Activated gamma-delta T cell (primary cell): ENCODE measurements at places on chromosomes 6 and 20.

DNA sequence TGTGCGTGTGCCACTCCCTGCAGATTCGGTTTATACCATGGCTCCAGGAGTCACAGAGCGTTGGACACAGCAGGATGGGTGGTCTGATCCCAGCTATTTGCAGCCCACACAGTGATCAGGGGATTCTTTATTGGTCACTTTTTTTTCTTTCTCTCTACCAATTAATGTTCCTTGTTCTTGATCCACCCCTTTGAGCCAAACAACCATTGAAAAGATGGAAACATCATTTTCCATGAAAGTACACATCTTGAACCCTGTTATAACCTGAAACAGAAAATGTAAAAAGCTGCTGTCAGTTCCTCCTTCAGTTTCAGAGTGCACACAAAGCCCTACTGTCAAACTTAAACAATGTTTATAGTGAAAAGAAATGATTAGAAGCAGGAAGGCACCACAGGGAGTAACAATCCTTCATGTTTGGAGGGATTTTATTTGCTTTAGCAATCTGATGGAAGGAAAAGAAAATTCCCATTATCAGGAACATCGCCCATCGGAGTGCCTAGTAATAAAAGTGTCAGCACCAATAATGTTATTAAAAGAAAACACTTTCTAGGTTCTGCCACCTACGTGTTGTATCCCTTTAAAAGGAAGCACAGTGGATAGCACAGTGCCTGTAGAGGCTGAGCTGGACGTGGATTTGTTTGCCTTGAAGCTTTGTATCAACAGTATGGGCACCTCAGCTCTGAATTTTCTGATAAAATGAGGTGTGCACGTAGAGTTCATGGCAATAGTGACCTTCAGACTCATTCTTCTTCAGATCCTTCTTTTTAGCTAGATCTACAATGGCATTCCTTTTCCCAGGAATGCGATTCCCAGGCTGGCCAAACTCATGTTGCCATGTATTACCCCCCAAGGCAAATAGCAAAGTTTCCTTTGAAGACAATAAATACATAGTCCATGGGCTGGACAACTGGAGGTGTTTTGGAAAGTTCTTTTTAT is 16.1 kb upstream of the THBD start:
- DNase-seq = no peak

DNA sequence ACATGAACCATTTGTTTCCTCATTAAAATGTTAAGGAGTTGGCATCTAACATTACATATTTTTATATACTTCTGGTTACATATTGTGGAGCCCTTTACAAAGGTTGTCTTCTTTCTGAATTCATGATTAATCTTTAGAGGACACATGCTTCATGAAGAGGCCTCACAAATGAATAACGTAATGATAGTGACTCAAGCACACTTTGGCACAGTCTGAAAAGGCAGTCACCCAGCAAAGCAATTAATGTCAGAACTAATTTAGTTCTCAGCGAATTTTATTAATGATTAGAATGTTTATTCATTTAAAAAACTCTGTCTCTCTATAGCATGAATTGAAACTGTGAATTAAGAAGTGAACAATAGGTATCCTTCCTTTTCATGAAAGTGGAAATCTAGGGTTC is 854.2 kb downstream of the PHF3 start:
- DNase-seq = no peak

GRCh38 chr6:159963111-159963510 is 5.8 kb upstream of the IGF2R start:
- DNase-seq = no peak

GRCh38 chr6:117653949-117654348 is 21.3 kb upstream of the NUS1 start:
- DNase-seq = no peak

DNA sequence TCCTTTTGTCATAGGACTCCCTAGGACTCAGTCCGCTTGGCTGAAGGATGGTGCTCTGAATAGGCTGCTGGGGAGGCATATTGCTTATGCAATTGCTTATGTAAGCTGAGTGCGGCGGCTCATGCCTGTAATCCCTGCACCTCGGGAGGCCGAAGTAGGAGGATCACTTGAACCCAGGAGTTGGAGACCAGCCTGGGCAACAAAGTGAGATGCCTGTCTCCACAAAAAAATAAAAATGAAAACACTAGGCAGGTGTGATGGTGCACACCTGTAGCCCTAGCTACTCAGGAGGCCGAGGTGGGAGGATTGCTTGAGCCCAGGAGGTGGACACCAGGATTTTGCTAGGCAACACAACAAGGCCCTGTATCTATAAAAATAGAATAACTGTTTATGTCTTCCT is 81.3 kb downstream of the EYA2 start:
- no peak for DNase-seq

DNA sequence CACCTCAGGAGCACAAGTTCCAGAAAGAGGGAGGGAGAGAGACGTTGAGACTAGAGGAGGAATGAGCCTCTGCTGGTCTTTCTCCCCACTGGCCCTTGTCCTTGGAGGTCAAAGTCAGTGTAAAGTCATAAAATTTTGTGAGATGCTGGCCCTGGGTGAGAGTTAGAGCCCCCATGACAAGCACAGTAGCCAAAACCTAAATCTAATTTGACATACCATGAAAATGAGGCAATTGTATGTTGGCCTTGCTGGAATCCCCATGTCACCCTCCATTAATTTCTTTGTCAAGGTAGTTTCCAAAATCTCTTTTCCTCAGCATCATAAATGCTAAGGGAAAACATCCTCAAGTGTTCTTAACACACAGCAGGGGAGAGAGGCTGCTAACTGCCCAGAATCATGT is 17.6 kb upstream of the NEDD9 start:
- DNase-seq = no peak

GRCh38 chr20:6704132-6704861 is 63.2 kb upstream of the BMP2 start:
- no peak for DNase-seq

DNA sequence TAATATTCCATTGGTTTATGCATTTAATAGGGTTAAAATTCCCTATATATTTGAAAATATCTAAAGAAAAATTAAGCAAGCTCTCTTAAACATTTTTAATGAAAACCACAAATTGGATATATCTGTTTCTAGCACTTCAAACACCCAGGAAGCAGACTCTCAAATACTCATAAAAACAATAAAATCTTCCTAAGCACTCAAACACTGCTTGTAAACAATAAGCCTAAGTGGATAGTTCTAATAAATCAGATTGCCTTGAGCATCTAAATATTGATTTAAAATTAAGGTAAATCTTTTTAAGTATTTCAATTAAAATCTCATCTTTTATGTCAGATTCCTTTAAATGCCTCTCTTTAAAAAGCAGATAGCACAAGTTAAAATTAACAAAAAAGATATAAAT is 254.4 kb downstream of the KCNQ5 start:
- DNase-seq = no peak

DNA sequence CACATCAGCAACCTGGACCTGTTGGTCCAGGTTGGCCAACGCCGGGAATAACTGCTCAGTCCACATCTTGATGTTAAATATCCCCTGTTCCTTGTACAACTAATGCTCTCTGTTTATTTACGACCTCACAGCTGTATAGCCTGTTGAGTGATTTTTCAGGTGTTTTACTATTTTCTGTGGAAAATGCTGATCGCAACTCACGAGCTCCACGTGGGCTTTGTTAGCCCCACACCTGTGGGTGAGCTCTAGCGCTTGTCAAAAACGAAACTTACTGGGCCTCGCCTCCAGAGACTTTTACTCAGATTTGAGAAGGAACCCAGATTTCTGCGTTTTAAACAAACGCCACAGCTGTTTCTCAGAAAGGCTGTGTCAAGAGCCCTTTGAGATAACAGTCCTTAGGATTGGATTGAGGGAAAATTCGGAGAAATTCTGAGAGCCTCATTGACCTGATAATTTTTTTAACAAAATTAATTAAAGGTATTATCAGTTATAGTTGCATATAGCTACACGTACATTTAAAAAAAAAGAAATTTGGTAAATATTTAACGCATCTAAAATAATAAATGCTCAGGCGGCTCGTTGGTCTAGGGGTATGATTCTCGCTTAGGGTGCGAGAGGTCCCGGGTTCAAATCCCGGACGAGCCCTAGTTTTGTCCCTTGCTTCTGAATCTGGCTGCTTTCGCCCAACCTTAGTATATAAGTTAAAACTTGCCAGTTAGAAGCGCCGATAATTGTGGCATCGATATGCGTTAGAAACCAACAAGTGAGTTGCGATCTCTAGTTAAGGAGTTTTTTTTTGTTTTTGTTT is 16.7 kb downstream of the HMGN4 start:
- no peak for DNase-seq

DNA sequence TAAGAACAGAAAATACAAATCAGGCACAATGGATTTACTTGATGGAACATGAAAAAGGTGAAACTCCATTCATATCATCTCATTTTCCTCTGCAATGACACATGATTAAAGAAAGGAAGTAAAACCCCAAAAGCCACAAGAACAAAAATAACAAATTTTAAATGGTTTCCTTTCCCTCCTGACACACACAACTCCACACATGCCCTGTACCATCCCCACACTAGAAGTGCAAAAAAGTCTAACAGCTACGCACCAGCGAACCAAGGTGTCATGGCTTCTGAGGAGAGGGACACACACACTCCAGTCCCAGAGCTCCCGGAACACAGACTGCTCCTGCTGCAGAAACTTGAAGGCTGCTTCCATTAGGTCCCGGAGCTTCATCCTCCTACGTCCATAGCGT is 25.3 kb downstream of the MDN1 start:
- DNase-seq = no peak
